ENCODE measurements at places on chromosomes 13 and 19.

- no peak for DNase-seq
Measured at GRCh38 chr13:78060966-78061365, 142.3 kb upstream of the EDNRB start.

DNA sequence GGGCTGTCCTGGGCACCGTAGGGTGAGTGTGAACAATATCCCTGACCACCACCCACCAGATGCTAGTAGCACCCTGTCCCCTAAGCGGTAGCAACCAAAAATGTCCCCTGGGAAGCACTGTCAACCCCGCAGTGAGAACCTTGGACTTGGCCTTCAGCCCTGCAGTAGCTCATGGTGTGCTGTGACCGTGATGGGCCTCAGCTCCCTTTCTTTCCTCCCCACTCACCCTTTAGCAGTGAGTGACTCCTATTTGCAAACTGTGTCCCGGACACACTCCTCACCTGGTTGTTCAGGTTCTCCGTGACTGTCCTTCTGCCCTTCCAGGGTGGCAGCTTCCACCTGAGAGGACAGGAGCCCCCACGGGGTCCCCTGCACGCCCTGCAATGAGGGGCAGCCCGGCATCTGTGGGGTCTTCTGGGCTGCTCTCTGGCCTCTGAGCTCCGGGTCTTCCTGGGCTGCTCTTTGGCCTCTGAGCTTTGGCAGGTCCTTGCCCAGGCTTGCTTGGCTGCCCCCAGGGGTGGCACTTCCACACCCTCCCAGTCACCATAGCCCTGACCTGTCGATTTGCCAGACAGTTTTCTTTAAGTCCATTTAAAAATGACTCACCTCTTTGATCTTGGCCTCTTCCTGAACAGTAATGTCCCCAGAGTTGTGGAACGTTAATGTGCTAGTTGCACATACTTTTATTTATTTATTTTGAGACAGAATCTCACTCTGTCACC lies 3.8 kb downstream of the KDM4B start:
- no peak for DNase-seq

DNA sequence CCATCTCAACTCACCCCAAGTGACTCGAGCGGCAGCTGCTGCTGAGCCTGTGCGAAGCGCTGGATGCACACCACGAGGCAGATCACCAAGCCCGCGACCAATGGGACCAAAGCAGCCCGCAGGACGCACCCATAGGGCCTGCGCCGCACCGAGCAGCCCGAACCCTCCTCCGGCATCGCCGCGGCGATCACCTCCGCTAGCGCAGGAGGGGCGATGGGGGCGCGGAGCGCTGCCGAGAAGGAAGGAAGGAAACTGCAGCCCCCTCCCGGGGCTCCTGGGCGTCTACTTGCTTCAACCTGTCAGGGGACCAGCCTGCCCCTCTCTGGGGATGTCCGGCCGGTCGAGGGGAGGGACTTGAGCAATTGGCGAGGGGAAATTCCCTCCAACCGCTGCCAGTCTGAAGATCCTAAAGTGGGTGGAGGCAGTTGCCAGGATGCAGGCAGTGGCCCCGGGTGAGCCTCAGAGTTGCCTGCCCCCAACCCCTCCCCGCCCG lies at the start of gene CD70:
CD70 (minus strand) TSS at position 324 of the 493 bp plus-strand sequence; CDS start at position 176, 148 bp downstream.
- no peak for DNase-seq

- DNase-seq, result no peak
Measured at GRCh38 chr19:1066748-1067340, at the start of gene ARHGAP45. Gene ARHGAP45 (plus strand): TSS chr19:1067167. CDS start chr19:1067406, 239 bp downstream.

DNA sequence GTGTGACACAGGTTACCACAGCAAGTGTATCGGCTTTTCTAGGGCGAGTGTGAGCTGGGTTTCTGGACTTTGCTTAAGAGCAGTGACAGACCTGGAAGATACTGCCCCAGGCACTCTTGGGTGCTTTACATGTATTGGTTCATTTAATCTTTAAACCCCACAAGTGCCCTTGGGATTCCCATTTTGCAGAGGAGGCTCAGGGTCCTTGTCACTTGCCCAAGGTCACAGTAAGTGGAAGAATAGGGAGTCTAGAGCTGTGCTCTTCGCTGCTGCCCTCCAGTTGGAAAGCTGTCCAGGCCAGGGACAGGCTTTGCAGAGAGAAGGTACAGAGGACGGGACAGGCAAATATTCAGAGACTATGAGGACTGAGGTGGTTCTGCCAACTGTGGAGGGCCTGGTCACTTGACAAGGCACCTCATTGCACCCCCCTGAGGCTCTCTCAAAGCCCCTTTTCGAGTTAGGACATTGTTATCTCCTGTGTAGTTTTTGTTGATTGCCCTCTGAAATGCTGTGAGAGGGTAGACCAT lies 42.4 kb downstream of the BBC3 start:
- no peak for DNase-seq

DNA sequence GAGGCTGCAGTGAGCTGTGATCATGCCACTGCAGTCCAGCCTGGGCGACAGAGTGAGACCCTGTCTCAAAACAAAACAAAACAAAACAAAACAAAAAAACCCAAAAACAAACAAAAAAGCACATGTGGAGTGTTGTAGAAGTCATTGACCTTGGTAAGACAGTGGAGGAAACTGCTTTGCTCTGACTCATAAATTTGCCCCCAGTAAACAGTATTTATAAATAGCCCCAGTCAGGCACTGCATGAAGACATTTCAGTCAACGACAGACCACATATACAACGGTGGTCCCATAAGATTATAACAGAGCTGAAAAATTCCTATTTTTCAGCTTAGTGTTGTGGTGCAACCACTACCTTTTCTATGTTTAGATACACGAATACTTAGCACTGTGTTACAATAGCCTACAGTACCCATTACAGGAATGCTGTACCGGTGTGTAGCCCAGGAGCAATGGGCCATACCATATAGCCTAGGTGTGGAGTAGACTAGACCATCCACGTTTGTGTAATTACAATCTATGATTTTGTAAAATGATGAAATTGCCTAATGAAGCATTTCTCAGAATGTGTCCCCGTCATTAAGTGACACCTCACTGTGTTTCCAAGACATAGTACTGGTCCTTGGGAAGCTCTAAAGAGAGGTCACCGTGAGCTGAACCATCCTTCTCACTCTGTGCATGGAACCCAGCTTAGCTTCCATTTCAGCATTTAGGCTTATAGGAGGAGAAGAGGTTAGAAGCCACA lies 1.1 kb downstream of the ARL11 start:
- no peak for DNase-seq

DNA sequence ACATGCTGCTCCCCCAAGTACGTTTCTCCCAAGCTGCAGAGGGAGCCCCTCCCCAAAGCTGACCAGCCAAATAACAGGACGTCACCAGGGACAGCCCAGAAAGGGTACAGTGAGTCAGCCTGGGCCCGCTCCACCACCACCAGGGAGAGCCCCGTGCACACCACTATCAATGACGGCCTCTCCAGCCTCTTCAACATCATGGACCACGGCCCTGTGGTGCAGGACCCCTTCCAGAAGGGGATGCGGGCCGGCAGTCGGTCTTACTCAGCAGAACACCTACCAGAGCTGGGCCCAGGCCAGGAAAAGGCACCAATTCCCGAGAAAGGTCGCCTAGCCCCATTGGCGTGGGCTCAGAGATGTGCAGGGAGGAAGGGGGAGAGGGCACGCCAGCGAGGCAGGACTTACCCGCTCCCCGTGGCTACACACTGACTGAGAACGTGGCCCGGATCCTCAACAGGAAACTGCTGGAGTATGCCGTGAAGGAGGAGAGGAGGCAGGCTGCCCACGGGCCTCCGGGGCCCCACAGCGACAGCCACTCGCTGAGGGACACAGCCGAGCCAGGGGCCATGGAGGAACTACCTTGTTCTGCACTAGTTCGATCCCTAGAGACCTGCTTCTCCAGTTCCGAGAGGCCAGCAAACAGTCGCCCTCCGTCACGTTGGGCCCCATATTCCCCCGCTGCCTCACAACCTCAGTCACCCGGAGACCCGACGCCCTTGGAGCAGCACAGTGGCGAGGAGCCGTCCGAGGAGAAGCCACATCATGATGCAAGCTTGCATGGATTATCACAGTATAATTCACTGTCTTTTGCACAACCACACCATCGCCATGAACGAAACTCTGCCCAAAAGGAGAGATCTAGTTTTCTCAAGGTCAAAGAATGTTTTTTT lies 815.9 kb upstream of the KLHL1 start:
- DNase-seq, result no peak
